ENCODE measurements at places on chromosomes 2 and 18. TPM values are rescaled to one million over a fixed set of nuclear protein-coding genes. Genes with fewer than 3 reads are reported as not detected.
A peak's percentile ranks its signal among the peaks of the same experiment; 100 is the strongest.

Gene SLC9A4
- 0.12 TPM for total RNA-seq

Gene KATNAL2
- total RNA-seq, result 7.6 TPM

DNA sequence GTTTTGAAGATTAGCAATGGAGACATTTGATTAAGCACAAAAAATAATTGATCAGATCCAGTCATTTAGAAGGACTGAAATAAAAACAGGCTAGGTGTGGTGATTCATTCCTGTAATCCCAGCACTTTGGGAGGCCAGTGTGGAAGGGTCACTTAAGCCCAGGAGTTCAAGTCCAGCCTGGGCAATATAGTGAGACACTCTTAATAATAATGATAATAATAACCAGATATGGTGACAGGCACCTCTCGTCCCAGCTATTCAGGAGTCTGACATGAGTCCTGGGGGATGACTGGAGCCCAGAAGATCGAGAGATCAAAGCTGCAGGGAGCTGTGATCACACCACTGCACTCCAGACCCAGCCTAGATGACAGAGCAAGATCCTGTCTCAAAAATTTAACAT, 3.5 kb upstream of the FN1 start:
- no peak for DNase-seq

DNA sequence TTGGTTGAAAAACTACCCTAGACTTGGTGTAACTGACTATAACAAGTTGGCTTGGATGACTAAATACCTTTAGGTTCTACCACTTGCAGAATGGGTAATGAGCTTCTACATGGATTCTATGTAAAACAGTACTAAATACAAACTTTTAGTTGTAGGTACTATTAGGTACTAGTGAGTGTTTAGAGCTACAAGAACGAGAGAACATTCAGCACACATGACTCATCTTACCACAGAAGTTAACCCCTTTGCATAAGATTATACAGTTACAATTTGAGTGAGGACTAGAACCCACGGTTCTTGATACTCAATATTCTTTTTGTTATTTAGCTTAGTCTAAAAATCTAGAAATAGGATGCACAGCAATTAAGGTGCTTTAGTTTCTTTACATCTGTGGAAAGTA, 101.7 kb upstream of the TFCP2L1 start:
- no peak for DNase-seq

DNA sequence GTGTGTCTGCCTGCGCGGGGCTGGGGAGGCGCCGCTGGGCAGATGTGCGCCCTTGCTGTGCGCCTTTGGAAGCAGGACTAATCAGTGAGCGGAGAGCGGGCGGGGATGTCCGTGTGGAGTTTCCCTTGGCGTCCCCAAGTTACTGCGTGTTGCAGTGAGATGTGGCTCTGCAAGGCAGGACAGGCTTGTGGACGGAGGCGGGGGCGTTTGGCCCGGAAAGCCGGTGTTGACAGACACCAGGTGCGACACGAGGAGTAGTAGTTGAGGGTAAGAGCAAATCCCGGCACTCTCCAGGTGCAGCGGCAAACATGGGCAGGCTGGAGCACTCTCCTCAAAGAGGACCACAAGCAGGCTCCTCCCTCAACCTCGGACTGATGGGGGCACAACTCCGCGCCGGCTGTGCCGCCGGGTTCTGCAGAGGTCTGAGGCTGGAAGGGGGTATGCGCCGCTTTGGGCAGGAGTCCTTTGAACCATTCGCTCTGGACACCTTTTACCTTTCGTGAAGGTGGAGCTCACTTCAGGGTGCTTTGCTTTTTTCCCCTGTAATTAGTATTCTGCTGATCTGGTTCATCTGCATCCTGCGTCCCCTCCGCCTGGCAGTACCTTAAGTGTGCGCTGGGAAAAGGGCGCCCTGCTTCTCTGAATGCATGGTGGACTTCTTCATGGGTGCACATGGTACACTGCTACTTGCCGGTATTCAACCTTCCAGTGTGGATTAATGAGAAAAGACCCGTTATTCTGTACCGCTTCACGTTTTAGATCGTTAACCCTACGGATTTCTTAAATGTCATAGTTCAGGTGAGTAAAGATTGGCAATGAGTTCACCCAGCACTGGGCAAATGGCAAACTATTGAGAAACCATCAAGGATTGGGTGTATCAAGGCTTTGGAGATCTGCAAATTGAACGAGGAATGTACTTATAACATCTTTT, 608 bp downstream of the CDH7 start:
- DNase-seq, result no peak

DNA sequence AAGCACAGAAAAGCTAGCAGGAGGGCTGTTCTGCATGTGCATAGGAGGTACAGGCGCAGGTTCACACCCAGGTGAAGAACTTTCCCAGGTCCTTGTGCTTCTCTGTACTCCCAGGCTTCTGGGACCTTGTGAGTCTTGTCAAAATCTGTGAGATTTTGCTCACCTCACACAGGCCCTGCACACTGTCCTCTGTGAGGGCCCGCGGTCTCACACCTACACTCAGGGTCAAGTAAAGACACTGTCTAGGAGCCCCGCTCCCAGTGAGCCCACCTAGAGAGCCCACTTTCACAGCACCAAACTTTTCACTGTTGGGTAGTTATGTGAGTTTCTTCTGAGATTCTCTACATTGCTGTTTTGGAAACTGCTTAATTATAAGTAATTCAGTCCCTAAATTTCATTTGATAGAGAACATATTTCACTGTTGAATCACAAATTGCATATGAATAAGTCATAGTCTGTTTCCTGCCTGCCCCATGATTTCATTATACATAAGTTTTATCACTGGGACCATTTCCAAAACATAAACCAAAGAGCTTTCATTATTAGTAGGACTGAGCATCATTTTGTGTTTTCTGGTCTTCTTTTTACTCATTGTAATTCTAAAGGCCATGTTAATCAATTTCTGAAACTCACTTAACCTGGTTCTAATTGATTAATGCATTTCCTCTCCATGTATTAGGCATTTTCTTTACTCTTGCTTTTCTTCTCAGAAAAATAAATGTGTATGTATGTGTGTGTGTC, 234.2 kb upstream of the SPOPL start:
- peak; percentile 19 for DNase-seq

All from Calu3 (cell line).